ENCODE measurements at places on chromosomes 16 and 17.

- DNase-seq, result no peak
Observed at GRCh38 chr16:30040221-30040620, 9.2 kb upstream of the TLCD3B start.

GRCh38 chr17:13047011-13047606 lies 29.3 kb upstream of the ELAC2 start:
- no peak for DNase-seq

- DNase-seq, result no peak
Observed at GRCh38 chr17:67637901-67638641, 79.7 kb upstream of the NOL11 start.

DNA sequence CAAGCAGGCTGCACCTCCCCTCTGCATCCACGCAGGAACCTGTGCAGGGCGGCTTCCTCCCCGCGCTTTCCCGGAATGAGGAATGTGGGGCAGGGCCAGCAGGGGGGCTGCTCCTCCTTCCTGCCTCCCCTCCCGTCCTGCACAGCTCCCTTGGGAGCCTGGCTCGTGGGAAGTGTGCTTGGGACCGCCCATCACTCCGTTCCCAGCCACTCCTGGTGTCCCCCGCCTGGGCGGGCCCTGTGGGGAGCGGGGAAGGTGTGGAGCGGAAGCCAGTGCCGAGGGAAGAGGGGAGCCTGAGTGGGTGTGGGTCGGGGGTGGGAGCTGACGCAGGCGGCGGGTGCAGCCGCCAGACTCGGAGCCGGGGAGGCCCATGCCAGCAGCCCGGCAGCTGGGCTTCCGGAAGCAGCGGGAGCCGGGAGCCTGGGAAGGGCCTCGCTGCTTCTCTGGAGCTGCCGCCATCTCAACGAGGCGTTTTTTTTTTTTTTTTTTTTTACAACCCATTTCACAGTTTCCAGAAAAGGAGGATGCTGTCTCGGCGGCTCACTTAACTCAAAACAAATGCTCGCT lies 24.1 kb downstream of the BAHCC1 start:
- DNase-seq, result peak; percentile 71

DNA sequence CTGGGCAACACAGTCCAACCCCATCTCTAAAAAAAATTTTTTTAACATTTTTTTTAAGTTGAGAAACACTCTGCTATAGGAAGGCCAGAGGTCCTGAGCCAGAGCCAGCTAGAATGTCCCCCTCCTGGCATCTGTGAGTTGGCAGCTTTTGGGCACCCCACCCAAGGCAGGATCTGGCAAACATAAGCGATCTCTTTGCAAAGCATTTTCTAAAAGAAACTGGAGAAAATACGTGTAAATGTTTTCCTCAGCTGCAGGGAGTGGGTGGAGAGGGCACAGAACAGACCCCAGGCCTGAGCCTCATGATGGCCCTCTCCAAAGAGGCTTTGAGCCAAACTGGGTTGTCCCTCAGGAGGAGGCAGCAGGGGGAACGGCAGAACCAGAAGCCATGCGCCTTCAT lies 11.7 kb downstream of the CAVIN1 start:
- DNase-seq, result no peak

GRCh38 chr16:12403746-12404658 lies 399.7 kb downstream of the CPPED1 start:
- DNase-seq, result peak; percentile 23

DNA sequence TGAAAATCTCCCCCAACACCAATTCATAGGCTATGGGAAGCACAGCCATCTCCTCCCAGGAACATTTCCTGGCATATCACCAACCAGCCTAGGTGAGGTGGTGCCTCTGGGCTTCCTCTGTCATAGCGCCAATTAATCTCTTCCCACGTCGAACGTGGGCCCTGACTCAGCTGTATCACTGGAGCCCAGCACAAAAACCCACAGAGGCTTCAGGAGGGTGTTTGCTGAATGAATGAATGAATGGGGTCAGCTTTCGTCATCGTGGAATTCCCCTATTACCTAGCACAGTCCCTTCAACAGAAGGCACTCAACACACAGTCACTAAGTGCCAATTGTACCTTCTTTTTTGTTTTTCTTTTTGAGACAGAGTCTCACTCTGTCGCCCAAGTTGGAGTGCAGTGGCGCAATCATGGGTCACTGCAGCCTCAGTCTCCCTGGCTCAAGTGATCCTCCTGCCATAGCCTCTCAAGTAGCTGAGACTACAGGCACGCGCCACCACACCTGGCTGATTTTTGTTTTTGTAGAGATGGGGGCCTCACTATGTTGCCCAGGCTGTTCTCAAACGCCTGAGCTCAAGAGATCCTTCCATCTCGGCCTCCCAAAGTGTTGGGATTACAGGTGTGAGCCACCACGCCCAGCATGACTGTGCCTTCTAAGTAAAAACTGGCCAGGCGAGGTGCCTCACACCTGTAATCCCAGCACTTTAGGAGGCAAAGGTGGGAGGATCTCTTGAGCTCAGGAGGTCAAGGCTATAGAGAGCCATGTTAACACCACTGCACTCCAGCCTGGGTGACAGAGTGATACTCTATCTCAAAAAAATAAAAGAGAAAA lies 4.1 kb downstream of the ZNF688 start:
- peak; percentile 15 for DNase-seq

DNA sequence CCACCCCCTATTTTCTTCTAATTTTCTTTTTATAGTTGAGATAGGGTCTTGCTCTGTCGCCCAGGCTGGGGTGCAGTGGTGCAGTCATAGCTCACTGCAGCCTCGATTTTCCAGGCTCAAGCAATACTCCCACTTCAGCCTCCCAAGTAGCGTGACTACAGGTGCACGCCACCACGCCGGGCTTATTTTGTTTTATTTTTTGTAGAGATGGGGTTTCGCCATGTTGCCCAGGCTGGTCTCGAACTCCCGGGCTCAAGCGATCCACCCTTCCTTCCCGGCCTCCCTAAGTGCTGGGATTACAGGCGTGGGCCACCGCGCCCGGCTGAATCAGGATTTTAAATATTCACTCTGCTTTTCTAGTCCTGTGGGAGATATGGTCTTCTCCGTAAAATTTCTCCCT lies 941 bp upstream of the GDPD1 start:
- DNase-seq, result no peak

DNA sequence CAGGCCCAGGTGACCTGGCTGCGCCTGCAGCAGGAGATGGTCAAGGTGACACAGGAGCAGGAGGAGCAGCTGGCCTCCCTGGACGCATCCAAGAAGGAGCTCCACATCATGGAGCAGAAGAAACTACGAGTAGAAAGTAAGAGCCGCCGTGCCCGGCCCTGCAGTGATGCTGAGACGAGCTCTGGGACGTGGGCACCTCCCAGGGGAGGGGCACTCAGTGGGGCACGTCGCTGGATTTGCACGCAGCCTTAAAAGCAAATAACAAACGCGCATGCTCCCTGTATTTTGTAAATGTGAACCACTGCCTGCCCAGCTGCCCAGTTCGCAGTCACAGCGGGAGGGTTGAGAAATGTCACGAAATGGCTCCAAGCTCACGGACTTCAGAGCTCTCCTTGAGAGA lies 15.3 kb upstream of the GAA start:
- DNase-seq, result no peak

DNA sequence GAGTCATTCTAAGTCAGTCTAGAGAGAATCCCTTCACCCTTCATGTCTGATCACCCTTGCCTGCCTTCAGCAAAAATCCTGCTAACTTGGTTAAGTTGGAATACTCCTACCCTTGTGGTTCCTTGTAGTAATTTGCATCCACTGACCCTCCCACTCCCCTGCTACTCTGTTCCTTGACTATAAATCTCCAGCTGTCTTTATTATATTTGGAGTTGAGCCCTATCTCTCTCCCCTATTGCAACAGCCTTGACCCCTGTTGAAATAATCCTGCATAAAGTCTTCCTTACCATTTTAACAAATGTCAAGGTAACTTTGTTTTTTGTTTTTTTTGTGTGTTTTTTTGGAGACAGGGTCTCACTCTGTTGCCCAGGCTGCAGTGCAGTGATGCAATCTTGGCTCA lies 590.1 kb downstream of the WWOX start:
- no peak for DNase-seq

GRCh38 chr17:61444831-61445230 lies 7.4 kb upstream of the TBX4 start:
- peak; percentile 13 for DNase-seq

DNA sequence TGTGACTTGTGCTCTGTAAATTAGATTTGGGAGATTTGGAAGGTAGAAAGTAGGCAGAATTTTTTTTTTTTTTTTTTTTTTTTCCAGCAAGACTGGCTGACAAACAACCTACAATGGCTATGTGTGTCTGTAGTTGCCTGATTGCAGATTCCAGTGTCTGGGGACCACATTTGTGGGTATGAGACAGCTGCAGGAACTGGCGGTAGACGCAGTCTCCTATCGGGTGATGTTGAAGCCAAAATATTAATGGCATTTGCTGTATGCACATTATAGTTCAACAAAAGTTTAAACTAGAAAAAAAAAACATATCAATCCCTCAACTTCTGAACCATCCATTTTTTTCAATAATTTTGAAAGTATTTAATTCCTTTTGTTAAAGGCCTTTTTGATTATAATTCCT lies 665.2 kb downstream of the TOX3 start:
- DNase-seq, result no peak

- peak; percentile 38 for DNase-seq
Observed at GRCh38 chr16:67212766-67213165, 13.8 kb downstream of the ELMO3 start.

- no peak for DNase-seq
Observed at GRCh38 chr17:38339891-38340290, 3.9 kb downstream of the GPR179 start.

GRCh38 chr17:49214676-49215360 lies 4.3 kb downstream of the ABI3 start:
- peak; percentile 73 for DNase-seq

DNA sequence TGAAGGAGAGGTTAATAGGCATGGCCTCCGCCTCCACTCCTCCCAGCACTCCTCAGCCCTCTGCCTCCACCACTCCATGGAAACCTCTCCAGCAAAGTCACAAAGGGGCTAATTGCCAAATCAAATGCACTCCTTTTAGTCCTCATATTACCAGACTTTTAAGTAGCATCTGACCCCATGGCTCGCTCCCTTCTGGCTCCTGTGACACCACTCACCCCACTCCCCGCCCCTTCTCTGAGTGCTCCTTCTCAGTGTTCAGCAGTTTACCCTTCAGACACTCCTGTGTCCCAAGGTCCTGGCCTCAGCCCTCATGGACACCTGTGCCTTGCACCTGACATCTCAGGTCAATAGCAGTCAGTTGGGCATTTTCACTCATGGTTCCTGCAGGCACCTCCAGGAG lies 243.5 kb upstream of the CCL2 start:
- DNase-seq, result no peak

GRCh38 chr17:82690786-82691489 lies 7.6 kb downstream of the RAB40B start:
- DNase-seq, result no peak

- DNase-seq, result no peak
Observed at GRCh38 chr17:6524520-6524919, 31.8 kb downstream of the PITPNM3 start.

DNA sequence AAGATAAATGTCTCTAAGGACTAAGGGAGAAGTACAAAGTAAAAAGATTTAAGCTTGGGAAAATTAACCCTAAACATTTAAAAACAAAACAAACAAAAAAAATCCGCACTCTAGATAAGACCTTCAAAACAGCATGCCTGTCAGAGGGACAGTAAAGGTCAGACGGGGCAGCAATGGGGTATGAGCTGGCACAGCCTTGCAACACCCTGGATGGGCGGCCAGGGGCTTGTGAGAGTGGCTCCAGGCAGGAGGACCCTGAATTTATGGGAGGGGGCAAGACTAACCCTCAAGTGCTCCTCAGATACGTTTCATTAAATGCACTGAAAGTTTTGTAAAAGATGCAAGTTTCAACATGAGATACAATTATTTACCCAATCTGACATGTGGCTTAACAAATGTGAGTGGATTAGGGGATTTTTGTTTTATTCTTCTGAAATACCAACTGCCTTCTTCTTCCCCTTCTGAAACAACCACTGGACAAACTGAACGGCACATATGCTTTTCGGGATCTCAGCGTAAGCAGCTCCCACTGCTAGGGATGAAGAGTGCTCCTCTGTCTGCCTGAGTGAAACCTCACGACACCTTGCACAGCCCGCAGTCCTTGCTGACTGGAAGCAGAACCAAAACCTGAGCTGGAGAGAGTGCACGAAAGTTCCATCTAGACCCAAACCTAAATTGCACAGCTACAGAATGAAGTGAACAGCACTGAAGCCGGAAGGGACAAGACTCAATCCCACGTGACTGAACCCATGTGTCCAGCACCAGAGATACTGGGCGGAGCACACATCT lies 128.4 kb downstream of the ANKRD11 start:
- DNase-seq, result peak; percentile 42

DNA sequence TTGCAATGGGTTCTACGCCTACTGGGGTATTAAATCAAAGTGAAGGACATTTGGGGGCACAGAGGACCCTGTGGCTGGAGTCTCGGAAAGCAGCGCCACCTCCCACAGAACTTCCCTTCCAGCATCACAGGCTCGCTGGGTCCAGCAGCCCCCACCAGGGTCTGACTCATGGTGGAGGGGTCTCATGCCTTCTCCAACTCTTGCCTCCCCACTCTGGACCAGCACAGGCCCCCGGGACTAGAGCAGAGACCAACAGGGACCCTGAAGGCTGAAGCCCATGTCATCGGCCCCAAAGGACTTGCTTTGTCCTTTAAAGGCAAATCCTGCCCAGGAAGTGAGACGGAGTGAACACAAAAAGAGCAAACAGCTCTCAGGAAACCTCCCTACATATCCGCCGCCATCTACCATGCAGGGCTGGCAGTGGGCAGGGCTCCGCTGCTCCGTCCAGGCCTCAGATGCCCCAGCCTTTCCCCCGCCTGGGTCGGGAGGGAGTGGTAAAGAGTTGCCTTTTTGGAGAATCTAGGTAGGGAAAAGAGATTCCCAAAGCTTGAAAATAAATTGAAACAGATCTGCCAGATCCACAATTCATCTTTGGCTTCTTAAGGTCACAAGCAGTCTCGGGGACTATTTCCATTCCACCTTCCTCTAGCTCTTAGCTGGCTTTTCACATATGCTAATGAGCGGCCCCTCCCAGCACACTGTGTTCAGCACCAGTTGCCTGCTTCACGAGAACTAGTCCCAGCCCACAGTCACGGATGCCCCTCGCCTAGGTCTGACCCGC lies 2.1 kb upstream of the GPRC5C start:
- DNase-seq, result no peak

DNA sequence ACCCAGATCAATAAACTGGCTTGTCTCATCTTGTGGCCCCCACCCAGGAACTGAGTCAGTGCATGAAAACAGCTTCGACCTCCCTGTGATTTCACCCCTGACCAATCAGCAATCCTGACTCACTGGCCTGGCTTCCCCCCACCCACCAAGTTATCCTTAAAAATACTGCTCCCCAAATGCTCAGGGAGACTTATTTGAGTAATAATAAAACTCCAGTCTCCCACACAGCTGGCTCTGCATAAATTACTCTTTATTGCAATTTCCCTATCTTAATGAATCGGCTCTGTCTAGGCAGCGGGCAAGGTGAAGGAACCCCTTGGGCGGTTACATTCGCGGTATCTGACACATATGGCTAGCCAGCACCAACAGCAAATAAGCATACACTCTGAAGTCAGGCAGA lies 9.8 kb upstream of the RABEP1 start:
- no peak for DNase-seq

GRCh38 chr16:17106243-17106791 lies 364.4 kb downstream of the XYLT1 start:
- DNase-seq, result no peak

- no peak for DNase-seq
Observed at GRCh38 chr16:55642611-55643010, 13.2 kb upstream of the SLC6A2 start.

GRCh38 chr17:13365331-13365730 lies 236.4 kb downstream of the HS3ST3A1 start:
- no peak for DNase-seq

- peak; percentile 77 for DNase-seq
Observed at GRCh38 chr16:89711601-89712273, 9.0 kb downstream of the VPS9D1 start.

GRCh38 chr17:42679492-42680330 lies 1.9 kb downstream of the CCR10 start:
- peak; percentile 93 for DNase-seq

Data from lung microvascular endothelial cell (primary cell).